Sciatic nerve (tissue), 2 donors: ENCODE measurements at places on chromosomes 11 and 22.
A peak's percentile ranks its signal among the peaks of the same experiment; 100 is the strongest.

DNA sequence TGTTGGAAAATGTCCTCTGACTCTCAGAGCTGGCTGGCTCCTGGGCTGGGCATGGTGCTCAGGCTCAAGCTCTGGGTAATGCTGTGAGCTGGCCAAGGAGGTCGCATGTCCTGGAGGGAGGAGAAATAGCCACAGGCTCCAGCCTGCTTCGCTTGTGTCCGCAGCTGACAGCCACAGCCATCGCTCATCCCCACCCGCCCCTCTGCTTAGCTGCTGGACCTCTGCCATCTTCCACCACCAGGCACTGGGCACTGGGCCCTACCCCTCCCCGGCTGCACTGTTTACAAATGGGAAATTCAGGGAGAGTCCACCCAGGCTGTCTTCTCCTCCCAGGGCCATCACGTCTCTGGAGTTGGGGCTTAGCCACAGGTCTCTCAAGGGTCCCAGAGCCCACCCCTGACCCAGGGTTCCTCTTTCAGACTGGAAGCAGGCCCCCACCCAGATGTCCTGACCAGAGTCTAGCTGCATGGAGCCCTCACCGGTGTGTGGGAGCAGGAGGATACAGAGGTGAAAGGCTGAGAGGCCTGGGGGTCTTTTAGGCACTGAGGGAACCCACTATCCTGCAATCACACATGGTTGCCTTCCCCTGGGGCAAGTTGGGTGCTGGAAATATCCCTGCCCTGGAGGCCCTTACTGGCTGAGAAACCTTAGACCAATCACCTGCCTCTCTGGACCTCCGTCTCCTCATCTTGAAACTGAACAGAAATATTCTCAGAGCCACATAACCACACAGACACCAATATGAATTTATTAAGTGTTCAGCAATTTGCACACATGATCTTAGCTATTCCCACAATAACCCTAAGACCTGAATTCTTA lies 62.7 kb downstream of the CD82 start:
- DNase-seq: peak; percentile 76

GRCh38 chr11:10322830-10323792 lies 18.2 kb downstream of the ADM start:
- peak; percentile 71 for DNase-seq

DNA sequence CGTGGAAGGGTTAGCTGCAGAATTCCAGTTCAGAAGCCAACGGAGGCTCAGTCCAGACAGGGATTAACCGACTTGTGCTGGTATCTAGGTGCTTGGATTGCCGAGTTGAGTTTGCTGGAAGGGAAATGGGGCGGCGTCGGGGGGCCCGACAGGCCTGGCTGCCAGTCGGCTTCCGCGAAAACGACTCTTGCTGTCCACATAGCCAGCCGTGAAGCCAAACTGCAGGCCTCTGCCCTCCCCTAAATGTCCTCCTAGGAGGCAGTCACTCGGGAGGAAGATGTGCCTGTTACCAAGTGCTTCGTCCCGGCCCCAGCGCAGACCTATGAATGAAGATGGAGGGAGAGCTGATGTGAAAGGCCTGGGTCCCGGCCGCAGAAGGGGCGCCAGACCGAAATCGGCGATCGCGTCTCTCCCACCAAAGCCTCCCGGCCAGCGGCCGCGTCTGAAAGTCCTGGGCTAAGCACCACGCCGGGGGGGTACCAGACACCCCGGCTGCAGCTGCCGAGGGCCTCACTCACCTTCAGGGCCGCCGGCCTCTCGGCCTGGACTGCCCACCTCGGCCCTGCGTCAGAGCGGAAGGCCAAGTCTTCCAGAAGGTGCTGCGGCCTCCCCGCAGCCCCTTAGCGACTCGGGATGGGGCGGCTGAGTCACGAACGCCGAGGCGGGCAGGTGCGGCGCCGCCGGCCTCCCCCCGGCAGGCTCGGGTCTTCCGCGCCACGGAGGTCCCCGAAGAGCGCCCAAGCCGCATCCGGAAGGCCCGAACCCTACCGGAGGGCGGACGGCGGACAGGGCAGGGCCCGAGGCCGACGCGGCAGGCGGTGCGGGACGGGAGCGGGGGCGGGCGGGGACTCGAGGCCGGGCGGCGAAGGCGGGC lies 7.5 kb downstream of the DPAGT1 start:
- DNase-seq: no peak

DNA sequence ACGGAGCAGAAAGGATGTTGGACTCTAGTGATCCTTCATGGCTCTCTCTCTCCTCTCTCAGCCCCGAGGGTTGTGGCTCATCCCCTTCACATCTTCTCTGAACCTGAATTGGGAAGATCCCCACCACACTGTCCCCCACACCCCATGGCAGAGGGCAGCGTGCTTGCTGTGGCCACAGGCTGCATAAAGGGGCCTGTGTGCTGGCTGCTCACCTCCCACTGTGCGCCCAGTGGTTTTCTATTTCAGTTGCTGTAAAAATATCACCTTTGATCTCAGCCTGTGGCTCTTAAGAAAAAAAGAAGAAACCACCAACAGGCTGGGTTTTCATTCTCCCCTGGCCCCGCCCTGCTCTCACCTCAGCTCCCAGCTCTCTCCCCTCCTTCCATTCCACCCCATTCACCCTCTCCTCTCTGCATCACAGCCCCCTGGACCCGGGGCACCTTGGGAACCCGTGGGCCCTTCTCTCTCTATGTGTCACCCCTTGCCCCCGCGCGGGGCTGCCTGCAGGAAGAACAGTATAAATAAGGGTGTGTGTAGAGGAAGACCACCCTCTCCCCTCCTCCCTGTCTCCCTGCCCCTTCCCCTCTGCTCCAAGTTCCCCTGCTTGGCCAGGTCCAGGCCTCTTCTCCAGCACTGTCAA lies 25.8 kb upstream of the WNT11 start:
- DNase-seq: no peak

GRCh38 chr22:20526628-20527355 lies 19.4 kb downstream of the MED15 start:
- no peak for DNase-seq

- DNase-seq: no peak
Measured at GRCh38 chr11:118287006-118287405, 17.5 kb upstream of the CD3E start.

DNA sequence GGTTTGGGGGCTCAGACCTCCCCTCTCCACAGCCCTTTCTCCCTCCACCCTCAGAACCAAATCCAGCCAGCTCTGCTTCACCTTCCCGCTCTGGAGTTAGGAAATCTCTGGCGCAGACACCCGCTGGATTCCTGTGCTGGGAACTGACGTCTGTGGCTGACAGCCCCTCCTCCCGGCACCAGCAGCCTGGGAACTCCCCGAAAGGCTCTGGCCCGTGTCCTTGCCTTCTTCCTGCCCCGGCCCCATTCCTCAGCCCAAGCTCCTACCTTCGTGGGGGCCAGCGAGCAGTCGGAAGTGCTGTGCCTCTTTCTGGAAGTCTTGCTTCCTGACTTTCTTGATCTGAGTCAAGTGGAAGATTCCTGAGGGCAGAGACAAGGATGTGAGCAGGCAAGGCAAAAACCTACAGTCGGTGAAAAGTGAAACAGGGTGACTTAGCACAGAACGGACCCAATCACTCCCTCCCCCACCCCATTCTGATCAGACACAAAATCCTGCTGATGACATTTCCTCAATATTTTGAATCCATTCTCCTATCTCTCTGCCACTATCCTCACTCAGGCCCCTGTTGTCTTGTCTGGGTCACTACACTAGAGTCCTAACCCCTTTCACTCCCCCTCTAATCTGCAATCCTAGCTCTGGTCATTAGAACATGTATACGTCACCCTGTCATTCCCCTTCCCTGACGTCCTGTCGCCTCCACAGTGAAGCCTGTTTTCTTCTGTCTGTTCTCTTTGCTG lies 34.1 kb downstream of the CHRDL2 start:
- DNase-seq: peak; percentile 85

- no peak for DNase-seq
Measured at GRCh38 chr22:29798801-29799200, 31.6 kb downstream of the UQCR10 start.

DNA sequence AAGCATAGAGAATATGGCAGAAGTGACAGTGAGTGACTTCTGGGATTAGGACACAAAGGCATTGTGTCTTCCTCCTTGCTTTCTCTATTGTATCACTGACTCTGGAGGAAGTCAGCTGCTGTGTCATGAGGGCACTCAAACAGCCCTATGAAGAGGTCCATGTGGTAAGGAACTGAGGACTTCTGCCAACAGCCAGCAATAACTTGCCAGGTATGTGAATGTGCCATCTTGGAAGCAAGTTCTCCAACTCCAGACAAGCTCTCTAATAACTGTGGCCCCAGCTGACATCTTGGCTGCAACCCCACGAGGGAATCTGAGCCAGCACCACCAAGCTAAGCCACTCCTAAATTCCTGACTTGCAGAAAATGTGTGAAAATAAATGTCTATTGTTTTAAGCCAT lies 83.6 kb upstream of the ZBED5 start:
- no peak for DNase-seq

GRCh38 chr11:132943357-132943705 lies 589.0 kb downstream of the OPCML start:
- no peak for DNase-seq

GRCh38 chr11:80779905-80780605 lies 1339.2 kb upstream of the TENM4 start:
- no peak for DNase-seq

GRCh38 chr11:131938351-131938751 lies 567.9 kb downstream of the NTM start:
- no peak for DNase-seq

GRCh38 chr11:111093061-111093460 lies 152.5 kb upstream of the POU2AF2 start:
- no peak for DNase-seq

- no peak for DNase-seq
Measured at GRCh38 chr11:20126724-20127123, 33.6 kb downstream of the DBX1 start.
